ENCODE measurements at places on chromosomes 4 and X.
A peak's percentile ranks its signal among the peaks of the same experiment; 100 is the strongest.

DNA sequence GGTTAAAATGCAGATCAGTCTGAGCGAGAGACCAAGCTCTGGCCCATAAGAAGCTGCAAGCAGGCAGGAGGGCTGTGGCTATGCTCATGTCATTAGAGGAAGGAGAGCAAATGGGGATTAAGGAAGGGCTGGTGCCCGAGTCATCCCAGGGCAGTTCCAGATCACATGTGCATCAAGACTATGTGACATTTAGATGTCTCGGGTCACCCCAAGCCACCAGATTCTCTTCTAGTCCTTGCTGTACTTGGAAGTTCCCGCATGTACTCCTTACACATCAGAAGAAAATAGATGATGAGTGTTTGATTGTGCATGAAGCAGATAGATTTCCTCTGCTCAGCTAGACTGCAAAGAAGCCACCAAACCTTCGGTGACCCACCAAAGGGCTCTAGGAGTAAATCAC is 42.1 kb upstream of the KLHL34 start:
- DNase-seq: no peak

DNA sequence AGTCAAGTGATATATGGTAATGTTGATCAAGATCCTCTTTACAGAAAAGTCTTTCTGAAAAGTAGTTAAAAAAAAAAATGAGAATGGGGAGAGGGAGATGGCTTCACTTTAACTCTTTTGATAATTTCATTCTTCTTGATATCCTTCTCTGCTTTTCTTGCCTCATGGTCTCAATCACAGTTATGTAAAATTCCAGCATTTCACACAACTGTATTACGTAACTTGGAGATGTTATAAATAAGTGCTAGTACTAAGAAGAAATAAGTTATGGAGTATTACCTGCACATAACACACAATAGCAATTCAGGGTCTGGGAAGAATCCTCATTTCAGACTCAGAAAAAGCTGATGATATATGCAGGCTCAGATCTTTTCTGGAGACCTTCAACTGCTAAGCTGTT is 22.0 kb downstream of the RUFY3 start:
- no peak for DNase-seq

DNA sequence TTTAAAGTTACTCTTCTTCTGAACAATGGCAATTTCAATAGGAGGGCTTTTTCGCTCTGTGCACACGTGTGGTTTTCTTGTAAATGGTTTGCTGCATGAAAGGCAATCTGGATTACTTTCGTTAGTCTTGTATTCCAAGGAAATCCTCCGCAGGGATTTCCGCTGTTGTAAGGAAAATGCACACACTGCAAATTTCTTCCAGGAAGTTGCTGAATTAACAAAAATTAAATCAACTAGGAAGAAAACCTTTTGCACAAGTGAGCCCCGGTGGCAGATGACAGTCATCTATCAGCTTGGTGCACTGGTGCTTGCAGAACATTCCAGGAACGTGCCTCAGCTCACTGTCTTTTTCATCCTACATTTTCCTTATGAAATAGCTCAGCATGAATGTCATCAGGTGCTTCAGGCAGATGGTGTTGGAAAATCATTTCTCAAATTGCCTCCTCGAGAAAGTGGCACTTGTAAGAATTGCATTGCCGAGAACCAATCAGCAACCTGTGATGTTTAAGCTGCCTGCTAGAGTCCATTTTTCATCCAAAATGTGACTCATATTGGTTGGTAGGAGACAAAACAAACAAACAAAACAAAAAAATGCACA is 272.4 kb upstream of the VCX start:
- no peak for DNase-seq

DNA sequence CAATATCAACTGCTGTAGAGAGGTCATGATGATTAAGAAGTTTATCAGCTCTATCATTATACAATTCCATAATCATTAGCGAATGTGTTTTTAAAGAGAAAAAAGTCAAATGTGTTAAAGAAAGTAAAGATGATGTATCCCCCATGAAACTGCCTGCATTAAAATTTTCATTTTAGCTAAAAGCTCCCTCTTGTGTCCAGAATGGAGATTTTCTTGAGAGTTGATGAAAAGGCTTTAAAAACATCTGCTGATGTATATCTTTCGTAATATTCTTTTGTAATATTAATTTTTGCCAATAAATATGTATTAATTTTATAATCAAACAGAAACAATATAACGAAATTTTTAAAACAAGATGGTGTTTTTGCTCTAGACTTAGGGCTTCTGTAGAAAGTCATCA is 52.1 kb upstream of the LHFPL1 start:
- no peak for DNase-seq

GRCh38 chr4:186806679-186807421 is 83.2 kb upstream of the FAT1 start:
- no peak for DNase-seq

- no peak for DNase-seq
These were observed 66.3 kb downstream of the SMC1A start for GRCh38 chrX:53356186-53356585.

GRCh38 chrX:3815896-3816664 is 102.6 kb upstream of the PRKX start:
- peak; percentile 7 for DNase-seq

DNA sequence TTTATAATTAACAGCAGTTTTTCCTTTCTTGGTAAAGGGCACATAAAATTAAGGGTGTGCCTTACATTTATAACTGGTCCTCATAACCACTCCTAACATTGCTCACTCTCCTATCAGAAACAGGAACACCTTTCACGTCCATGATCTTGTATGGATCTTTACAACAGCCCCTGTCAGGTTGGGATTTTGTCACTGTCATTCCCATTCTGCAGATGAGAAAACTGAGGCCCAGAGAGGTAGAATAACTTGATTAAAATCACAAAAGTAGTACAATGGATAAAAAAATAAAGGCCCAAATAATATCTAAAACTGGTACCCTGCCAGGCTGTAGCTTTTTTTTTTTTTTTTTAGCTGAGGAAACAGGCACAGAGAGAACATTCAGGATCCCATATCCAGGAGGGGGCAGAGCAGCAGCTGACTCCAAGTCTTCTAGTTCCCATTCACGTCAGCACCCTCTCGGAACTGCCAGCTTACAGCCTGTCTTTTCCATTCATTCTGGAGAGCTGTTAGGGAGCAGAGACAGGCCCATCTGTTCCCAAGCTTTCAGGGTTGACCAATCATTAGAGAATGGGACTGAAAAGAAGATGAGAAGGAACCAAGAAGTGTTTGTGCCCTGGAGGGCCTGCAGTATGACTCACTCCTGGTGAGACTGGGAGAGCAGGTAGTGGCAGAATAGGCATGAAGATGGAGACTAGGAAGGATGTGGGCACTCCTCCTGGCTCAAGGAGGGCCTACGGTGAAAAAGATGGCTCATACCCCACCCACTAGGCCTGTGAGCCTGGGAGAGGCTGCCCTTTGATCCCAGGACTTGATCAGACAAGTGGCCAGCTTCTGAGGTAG is 7.3 kb downstream of the SUV39H1 start:
- no peak for DNase-seq

DNA sequence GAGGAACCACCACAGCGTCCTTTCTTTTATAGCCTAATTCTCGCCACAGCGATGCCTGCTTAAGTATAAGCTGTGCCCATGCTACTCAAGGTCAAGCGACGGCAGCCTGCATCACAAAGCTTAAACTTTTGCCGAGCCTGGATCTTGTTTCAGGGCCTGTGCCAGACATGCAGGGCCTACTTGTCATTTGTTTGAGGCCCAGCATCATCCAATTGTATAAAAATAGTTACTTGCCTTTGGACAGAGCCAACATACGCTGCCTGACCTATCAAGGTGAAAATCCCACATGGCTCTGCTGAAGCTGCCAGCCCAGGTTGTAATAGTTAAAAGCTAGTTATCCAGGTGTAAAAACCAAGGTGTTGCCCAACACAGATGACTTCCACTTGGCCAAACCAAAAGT is 107.1 kb downstream of the TMEM131L start:
- no peak for DNase-seq

GRCh38 chrX:80285131-80285773 is 135.0 kb upstream of the TENT5D start:
- no peak for DNase-seq

DNA sequence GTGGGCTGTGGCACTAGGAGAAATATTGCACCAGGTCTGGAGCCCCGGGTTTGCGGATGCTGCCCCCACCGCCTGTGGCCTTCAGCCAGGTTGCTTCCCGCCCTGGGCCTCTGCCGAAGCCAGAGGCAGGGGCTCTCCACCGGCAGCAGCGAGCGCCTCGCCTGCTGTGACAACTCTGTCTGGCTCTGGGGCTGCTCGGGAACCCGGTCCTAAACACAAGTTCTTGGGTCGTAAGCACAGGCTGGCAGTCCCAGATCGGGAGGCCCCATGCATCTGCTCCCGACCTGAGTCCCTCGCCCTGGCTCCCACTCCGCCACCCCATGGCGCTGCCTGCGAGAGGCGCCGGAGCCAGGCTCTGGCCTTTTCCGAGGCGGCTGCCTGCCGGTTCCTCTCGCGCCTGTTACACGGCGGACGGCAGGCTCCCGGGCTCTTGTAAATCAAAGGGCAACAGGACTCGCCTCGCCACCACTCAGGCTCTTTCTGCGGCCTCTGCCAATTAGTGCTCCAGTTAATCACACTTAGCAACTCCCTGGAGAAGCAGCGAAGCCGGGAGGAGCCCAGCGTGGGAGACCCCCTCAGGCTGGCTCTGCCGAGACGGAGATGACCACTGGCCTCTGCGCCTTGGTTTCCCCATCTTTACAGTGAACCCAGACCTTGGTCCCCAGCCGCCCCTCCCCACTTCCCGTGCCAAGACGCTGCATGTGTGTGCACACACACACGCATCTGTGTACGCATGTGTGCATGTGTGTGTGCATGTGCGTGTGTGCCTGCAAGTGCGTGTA is 109.2 kb downstream of the DCTD start:
- no peak for DNase-seq

- no peak for DNase-seq
These were observed 293.7 kb upstream of the GALNT7 start for GRCh38 chr4:172874944-172875343.

- no peak for DNase-seq
These were observed 101.8 kb downstream of the ARAP2 start for GRCh38 chr4:36142504-36142903.

DNA sequence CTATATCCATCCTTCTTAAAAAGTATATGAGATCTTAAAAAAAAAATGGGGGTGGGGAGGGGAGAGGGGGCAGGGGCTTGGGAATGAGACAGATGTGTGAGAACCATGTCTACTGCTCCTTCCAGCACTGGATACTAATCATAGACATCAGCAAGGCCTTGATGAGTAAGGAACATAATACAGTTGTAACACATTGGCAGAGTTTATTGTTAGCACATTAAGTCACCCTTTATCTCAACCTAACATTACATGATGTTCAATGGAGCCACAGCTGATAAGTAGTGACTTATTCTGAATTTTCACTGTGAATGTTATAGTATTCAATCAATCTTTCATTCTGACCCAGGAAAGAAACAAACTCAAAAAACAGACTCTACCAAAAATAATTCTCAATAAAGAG is 47.3 kb upstream of the KCNE5 start:
- DNase-seq: no peak

DNA sequence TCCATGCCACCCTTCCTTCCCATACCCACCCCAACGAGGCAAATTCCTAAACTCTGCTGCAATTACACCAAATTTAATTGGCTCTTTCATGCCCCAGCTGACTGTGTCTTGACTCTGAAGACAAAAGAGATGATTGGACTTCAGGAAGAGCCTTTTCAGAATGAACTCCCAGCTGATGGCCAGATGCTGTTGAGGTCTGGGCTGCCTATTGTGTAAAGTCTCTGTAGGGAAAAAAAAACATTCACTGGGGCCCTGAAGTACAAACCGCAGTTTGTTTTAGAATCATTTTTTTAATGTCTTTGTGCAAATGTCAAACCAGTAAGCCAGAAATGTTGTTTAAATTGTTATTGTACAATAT is 174.8 kb downstream of the HHIP start:
- DNase-seq: no peak
